ENCODE measurements at places on chromosomes 6 and 20. TPM values are rescaled to one million over a fixed set of nuclear protein-coding genes. Genes with fewer than 3 reads are reported as not detected.

GRM1 gene
- total RNA-seq = not detected

BPIFA2 gene
- not detected for total RNA-seq

UNC5CL gene
- total RNA-seq = 0.47 TPM

SLC44A4 gene
- not detected for total RNA-seq

DEFB124 gene
- not detected for total RNA-seq

RNF182 gene
- 3.3 TPM for total RNA-seq

PHF1 gene
- total RNA-seq = 17.2 TPM
